Fibroblast of skin of right quadriceps (primary cell): ENCODE measurements at places on chromosomes 3 and 15.
A peak's percentile ranks its signal among the peaks of the same experiment; 100 is the strongest.

GRCh38 chr15:66359740-66360139 lies 3.3 kb upstream of the TIPIN start:
- no peak for DNase-seq

GRCh38 chr15:85480923-85481322 lies 100.5 kb downstream of the AKAP13 start:
- no peak for DNase-seq

GRCh38 chr15:34359416-34359815 lies 7.6 kb downstream of the LPCAT4 start:
- no peak for DNase-seq

DNA sequence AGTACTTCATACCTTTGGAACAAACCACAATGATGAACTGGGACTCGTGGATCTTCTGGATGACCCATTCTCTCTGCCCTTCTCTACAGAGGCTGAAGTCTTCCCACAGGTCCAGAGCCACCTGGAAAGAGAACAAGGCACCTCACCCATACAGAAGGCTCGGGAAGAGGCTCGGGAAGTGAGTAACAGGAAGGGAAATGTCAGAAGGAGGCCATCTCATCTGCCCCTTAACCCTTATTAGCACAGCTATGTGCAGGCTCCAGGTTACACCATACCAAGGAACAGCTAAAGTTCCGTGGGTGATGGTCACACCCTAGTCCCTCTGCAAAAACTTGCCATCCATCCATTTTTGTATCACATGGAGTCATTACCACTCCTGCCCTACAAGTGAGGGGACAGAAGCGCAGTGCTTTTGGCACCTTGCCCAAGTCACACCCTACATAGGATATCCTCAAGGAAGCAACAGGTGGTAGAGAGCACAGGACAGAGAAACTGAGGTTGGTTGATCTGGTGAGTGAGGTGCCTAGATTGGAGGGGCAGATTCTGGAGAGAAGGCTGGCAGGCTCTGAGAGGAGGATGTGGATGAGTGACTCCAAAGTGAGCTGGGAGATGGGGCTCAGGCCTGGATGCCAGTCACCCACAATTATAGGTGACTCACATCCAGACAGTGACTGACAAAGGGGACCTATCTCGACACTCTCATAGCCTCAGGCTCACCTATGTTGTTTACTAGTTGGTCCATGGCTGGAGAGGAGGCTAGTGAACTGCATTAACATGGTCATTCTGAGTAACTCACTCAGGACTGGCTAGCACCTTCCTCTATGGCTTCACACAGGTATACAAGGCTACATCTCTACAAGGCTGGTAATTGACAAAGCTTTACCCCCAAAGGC lies 38.2 kb downstream of the SPATA12 start:
- no peak for DNase-seq

- DNase-seq = no peak
These were observed 19.0 kb downstream of the SEMA6D start for GRCh38 chr15:47736143-47736786.

- peak; percentile 84 for DNase-seq
These were observed 325.7 kb downstream of the MAGI1 start for GRCh38 chr3:65713016-65713415.

GRCh38 chr3:24394754-24395153 lies 99.9 kb downstream of the THRB start:
- DNase-seq = no peak

DNA sequence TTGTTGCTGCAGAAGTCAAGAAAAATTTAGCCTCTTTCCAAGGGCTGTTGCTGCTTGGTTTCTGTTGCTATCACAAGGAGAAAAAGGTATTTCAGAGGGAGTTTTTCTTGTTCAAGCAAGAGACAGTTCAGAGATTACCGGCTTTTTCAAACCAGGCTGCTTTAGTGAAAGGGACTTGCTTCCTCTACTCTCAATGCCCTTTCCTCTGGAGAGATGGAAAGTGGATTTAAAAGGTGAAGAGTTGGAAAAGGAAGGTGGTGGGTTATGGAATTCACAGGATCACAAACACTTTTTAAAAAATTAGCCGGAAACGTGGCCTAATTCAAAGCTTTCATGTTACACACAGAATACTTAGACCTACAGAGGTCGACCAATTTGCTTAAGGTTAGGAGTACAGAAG lies 1.1 kb downstream of the PARP6 start:
- no peak for DNase-seq

DNA sequence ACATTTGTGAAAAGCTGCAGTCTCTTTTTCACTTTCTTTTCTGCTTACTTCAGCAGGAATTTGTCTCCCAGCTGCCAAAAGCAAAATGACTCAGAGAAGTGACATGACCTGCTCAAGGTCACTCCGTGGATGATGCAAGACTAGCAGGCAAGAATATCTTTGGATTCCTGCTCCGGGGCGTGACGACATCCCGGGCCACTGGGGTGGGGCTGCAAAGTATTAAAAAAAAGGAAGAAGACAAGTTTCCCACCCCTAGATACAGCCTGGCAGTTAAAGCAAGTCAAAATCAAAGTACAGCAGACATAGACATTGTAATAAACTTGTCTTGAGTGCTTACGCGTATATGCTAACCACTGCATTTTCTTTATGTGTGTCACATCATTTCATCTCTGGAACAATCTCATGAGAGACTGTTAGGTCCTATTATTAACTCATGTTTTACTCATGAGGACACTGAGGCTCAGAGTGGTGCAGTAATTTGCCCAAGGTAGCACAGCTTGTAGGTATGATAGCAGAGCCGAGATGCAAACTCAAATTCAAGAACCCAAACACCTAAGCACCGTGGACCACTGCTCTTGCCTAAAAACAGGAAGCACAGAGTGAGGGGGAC lies 485.2 kb upstream of the PROK2 start:
- DNase-seq = peak; percentile 98

DNA sequence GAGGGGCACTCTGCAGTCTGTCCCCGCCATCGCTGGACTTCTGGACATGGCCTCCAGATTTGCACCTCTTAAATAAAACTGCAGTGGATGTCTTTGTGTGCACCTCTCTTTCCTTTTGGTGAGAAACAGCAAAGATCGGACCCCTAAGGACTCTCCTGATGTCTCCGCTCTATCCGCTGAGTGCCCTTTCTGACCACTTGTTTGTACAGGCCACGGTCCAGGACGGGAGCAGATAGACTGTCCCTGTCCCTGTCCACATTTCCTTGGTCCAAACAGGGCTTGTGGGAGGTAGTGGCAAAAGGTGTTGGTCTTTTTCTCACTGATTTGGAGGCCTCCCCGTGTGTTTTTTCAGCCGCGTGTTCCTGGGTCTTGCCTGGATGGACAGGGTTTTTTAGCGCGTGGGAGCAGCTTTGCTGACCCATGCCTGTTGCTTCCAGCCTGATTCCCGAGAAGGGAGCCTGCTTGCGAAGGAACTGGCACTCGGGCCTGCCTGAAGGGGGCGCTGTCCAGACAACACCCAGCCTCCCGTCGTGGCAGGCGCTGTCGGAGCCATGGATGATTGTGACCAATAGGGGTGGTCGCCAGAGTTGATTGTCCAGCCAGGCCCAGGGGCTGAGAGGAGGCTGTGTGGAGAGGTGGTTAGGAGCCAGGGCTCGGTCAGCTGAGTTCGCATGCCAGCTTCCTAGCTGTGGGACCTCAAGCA lies 13.2 kb upstream of the STAB1 start:
- DNase-seq = no peak

GRCh38 chr3:30681649-30682211 lies 75.3 kb downstream of the TGFBR2 start:
- peak; percentile 26 for DNase-seq

- DNase-seq = no peak
These were observed 274.8 kb downstream of the BBX start for GRCh38 chr3:107797586-107797985.

- DNase-seq = no peak
These were observed 75.9 kb downstream of the AGBL1 start for GRCh38 chr15:86155551-86155950.

GRCh38 chr3:128222796-128223385 lies 69.6 kb downstream of the EEFSEC start:
- DNase-seq = no peak

DNA sequence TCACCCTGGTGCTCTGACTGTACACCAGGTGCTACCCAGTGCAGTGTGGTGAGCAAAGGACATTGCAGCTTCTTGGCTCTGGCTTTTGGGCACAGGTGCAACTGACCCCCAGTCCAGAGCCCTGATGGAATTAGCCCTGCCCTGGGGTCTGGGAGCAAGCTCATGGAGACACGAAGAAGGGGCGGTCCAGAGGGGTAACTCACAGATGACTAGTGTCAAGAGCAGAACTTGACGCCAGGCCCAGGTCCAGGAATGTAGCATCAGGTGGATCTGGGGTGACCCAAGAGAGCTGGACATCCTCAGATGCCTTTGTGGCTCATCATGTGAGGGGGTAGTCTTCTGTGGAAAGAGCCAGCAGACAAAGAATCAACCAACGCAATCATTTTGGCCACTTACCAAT lies 88.9 kb downstream of the ASB7 start:
- no peak for DNase-seq

GRCh38 chr3:4750306-4750968 lies 228.8 kb upstream of the BHLHE40 start:
- DNase-seq = peak; percentile 47

DNA sequence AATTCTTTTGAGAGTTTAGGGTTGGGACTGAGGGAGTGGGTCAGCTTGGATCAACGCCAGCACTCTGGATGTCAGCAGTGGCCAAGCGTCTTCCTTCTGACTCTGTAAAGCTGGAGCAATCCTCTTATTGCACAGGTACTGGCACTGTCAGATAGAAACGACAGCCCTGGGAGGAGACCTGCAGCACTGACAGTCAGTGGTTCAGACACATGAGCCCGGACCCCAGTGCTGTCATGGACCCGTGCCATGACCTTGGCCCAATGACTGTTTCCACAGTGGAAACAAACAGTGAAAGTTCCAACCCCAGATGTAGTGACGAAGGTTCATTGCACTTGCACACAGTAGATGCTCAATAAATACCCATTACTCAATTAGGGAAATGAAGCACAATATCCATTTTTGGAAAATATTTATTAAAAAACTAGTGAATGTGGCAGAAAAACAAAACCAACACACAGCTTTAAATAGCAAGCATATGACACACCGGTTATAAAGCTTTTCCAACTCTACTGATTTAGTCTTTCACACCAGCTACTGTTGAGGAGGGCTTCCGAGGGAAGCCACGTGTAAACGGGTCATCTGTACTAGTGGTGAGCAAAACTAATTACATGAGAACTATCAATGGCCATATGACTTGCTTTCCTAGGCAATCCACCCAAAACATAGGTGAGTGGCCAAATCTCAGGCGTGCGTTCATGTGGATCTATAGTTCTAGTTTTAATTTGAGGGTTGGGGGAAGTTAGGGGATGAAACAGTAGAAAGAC lies 22.1 kb downstream of the SIAH2 start:
- no peak for DNase-seq

GRCh38 chr3:13716540-13717221 lies 163.2 kb downstream of the WNT7A start:
- DNase-seq = no peak

GRCh38 chr15:59371458-59372351 lies 966 bp downstream of the MYO1E start:
- DNase-seq = no peak

DNA sequence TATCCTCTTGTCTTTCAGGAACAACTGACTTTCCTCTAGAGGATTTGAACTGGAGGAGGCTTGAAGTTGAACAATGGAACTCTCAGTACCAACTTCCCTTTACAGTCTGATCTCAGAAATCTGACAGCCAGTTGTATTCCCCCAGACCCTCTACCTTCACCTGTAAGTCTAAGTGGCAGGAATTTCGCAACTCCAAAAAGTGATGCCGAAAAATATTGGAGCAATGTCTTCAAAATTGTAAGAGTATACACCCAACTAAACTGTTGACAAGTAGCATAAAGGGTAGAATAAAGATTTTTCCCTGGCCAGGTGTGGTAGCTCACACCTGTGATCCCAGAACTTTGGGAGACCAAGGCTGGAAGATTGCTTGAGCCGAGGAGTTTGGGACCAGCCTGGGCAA lies 69.1 kb upstream of the CFAP20DC start:
- no peak for DNase-seq

DNA sequence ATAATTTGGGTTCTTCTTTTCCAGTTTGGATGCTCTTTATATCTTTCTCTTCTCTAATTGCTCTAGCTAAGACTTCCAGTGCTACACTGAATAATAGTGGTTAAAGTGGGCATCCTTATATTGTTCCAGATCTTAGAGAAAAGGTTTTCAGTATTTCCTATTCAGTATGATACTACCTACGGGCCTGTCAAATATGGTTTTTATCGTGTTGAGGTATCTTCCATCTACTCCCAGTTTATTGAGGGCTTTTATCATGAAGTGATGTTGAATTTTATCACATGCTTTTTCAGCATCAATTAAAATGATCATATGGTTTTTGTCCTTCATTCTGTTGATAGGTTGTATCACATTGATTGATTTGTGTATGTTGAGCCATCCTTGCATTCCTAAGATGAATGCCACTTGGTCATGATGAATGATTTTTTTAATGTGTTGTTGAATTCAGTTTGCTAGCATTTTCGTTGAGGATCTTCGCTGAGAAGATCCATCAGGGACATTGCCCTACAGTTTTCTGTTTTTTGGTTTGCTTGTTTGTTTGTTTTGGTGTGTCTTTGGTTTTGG lies 3.0 kb upstream of the LRRC34 start:
- DNase-seq = no peak

- DNase-seq = peak; percentile 64
These were observed 72.7 kb downstream of the DZIP3 start for GRCh38 chr3:108662142-108662738.

DNA sequence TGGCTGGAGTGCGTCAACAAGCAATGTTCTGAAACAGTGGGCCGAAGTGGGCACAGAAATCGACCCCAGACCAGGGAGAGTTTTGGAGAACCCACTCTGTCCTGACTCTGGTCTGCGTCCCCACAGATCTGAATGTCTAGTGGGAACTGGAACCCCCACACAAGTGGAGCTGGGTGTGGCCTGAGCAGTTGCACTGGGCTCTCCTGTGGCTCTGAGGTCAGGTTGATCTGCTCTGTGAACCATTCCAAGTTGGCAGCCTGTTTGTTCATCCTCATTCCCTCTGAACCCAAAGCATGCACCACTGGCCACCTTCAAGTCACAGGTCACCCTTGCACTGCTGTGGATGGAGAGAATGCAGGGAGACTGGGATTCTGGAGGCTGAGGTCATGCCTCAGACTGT lies 60.5 kb downstream of the STARD5 start:
- no peak for DNase-seq

DNA sequence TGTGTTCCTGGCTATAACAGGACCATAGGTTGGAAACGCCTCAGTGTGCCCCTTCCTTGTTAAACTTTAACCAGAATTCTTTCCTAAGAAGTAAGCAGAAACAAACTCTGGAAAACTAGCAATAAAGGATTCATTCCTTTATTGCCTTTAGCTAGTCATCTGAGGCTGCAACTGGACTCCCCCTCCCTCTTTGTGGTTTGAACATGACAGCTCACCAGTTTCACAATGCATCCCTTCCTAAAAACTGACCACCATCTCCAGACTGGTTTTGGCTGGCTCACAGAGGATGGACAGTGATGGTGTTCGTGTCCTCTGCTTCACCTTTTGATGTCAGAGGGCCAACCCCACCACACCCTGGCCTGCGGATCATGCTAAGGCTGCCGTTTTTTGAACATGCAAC lies 27.9 kb upstream of the TGFBR2 start:
- peak; percentile 85 for DNase-seq
